ENCODE measurements at places on chromosomes 5 and 9.

GRCh38 chr5:52760695-52761366, 26.9 kb upstream of the ITGA1 start:
- no peak for DNase-seq

DNA sequence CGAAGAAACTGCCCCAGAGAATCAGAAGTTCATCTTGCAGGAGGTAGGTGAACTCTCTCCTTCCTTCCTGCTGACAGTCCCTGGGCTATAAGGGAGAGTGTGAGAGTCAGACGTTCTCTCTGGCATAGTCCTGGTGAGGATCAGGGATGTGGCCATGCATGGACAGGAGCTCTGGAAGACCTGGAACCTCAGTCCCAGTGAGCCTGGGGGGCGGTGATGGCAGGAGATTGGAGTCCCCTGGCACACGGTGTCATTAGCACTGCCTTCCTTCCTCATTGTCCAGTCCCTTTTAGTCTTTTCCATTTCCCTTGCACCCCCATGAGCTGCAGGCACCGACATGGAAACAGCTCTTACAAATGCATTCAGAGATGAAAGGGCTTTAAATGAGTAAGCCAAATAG, 38.6 kb downstream of the GALNT12 start:
- no peak for DNase-seq

DNA sequence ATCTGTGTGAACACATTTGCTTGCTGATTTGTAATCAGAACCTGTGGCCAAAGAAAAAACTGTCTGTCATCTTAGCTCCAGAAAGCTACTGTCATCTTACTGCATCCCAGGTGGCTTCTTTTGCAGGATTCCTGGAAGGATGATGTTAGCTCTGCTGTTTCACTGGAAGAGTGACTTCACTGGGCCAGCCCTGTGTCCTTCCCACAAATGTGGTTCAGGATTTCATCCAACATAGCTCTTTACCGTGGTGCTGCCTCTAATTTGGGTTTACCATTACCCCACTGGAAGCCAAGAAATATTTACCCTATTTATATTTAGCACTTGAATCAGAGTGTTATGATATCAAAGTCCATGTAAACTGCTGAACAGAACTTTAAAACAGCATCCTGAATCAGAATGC, 501.0 kb downstream of the GADD45G start:
- no peak for DNase-seq

DNA sequence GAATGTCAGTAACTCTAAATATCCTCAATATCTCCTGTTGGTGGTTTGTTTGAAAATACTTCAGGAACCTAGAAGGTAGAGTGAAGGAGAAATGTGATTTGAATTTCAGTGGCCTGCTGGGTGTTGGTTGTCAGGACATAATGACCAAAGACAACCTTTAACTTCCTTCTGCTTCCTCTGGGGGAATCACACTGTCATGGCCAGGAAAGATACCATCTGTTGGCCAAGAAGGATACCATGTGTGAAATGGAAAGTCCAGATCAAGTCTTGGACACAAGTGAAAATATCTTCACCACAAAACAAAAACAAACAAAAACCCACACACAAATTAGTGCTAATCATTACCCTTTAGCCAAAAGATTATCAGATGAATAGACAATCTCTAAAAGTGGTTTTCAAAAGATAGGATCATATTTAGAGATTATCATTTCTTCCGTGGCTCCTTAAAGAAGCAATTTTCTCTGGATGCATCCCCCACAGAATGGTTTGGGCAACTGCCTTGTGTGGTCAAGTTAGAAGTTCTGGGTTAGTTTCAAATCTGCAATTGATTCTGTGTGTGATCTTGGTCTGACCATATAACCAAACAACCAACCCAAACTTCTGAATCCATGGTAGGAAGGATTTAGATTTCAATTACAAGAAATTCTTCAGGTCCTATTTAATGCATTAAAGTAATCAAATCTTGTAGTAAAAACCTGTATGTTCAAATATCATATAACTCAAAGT, 1.6 kb downstream of the C1QTNF3 start:
- no peak for DNase-seq

DNA sequence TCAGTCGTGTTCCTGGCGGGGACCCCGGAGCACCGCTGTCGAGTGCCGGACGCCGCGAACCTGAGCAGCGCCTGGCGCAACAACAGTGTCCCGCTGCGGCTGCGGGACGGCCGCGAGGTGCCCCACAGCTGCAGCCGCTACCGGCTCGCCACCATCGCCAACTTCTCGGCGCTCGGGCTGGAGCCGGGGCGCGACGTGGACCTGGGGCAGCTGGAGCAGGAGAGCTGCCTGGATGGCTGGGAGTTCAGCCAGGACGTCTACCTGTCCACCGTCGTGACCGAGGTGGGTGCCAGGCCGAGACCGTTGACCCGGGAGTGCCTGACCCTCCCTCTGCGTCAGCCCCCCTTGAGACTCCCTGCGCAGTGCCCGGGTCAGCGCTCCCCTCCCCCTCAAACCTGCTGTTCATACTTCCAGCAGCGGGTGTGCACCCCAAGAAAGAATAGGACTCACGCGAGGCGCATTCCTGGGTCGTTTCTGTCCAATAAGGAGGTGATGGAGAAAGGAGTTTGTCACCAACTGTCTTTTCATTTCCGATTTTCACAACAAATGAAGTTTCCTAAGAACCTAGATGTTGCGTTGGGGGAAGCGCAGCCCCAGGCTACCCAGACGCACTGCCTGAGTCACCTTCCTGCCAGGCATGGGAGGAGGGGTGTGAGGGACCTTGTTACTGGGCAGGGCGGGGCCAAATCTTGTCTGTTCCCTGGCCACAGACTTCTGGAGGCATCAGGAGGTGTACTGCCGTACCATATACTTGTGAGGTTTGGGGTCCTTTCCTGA, 722 bp downstream of the SLC22A4 start:
- DNase-seq: no peak

- no peak for DNase-seq
These were observed 3.6 kb downstream of the ALDH1A1 start for GRCh38 chr9:72949244-72949582.

DNA sequence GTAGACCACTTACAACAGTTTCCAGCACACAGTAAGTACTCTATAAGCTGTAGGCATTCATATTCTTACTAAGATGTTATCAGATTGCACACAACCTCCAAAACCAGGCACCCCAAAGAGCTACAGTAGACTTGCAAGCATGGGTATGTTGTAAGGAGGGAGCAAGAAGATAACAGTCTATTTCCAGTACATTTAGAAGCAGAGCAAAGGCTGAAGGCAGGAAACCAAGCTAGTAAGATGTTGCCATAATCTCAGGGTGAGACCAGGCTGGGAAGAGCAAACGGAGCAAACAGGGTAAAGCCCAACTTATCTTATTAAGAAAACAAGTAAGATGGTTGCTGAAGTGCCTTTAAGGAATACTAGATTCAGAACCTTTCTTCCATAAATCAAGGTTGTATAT, 161.1 kb downstream of the GLIS3 start:
- DNase-seq: no peak

DNA sequence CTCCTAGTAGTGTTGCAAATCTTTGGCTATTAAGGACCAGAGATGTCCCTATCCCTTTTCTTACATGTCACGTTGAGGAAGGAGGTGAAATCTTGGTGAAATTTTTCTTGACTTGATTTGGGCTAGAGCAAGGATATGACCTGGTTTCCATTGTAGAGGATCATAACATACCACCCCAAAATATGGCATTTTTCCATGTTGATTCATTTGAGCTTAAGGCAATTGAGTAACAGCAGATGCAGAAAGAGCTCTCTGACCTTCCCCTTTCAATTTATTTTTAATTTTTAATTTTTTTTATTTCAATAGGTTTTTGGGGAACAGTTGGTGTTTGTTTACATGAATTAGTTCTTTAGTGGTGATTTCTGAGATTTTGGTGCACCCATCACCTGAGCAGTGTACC, 61.2 kb upstream of the MAP1B start:
- no peak for DNase-seq

- no peak for DNase-seq
These were observed 3.0 kb downstream of the NUDT2 start for GRCh38 chr9:34332076-34332964.

Data from NCI-H1048 (cell line).